Amniotic stem cell (primary cell): ENCODE measurements at places on chromosomes 5 and 9.
A peak's percentile ranks its signal among the peaks of the same experiment; 100 is the strongest.

- no peak for DNase-seq
Measured at GRCh38 chr5:39353717-39354399, 10.4 kb downstream of the C9 start.

GRCh38 chr9:103183701-103184171, 188.6 kb downstream of the CYLC2 start:
- no peak for DNase-seq

- DNase-seq, result no peak
Measured at GRCh38 chr5:55551358-55551757, 16.6 kb upstream of the PLPP1 start.

- no peak for DNase-seq
Measured at GRCh38 chr9:91948101-91948596, 1.9 kb downstream of the ROR2 start.

- DNase-seq, result peak; percentile 68
Measured at GRCh38 chr5:93163010-93163663, 417.9 kb downstream of the NR2F1-AS1 start.

- no peak for DNase-seq
Measured at GRCh38 chr5:3511934-3512333, 83.7 kb upstream of the IRX1 start.

GRCh38 chr5:6143523-6143922, 234.8 kb downstream of the MED10 start:
- DNase-seq, result no peak

- no peak for DNase-seq
Measured at GRCh38 chr5:2008851-2009629, 126.3 kb upstream of the IRX4 start.

- no peak for DNase-seq
Measured at GRCh38 chr5:152593388-152593787, 188.3 kb upstream of the NMUR2 start.

GRCh38 chr5:33812746-33813145, 79.0 kb downstream of the ADAMTS12 start:
- DNase-seq, result no peak

- DNase-seq, result no peak
Measured at GRCh38 chr5:89351222-89351621, 468.2 kb upstream of the MEF2C start.

DNA sequence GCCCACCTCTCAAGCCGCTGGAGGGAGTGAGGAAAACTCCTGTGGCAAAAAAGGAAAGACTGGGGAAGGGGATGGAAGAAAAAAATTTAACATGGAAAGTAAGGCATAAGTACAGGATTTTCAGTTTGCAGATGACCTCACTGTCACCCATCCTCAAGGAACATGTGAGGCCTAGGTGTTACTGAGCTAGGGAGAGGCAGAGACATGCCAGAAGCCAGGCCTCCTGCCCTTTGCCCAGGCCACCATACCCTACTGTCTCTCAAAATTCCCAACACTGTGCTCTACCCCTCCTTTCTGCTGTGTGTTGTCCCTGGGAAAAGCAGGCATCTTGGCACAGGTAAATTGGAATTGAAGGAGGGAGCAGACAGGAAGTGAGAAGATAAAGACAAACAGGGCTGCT, 4.4 kb upstream of the MGAT1 start:
- no peak for DNase-seq

GRCh38 chr5:140325486-140325885, 20.9 kb downstream of the HBEGF start:
- no peak for DNase-seq

DNA sequence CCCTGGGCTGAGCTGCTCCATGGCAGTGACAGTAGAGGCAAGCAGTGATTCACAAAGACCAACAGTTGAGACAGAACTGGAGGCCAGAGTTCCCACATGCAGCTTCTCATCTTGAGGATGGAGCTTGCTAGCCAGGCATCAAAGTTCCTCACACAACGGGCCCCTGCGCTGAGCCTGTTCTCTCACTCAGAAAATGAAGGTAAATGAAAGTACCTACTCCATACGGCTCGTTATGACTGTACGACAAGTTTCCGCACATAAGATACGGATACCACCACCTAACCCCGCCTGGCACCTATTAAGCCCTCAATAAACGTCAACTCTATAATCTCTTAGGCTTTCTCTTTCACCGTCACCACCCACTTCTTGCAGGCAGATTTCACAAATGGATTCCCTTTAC, 12.9 kb downstream of the NOL6 start:
- DNase-seq, result no peak

- no peak for DNase-seq
Measured at GRCh38 chr5:93746406-93747056, 5.1 kb upstream of the POU5F2 start.
